ENCODE measurements at places on chromosomes 11 and 22.

DNA sequence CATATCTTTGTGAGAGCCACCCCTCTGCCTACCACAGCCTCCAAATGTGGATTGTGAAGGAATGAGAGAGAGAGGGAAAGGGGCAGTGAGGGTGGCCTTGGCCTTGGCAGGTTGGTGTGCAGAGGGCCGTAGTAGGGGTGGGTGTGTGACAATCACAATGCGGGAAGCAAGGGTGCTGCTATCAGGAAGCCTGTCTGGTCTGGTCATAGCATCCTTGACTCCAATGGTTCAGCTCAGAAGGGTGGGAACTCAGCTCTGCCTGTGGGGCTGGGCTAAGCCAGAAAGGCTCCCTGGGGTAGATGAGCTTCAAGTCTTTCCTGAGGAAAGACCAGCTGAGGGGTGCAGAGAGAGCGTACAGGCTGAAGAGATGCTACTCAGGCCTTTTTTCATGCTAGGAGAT lies 72.7 kb downstream of the RRM1 start:
- no peak for DNase-seq

DNA sequence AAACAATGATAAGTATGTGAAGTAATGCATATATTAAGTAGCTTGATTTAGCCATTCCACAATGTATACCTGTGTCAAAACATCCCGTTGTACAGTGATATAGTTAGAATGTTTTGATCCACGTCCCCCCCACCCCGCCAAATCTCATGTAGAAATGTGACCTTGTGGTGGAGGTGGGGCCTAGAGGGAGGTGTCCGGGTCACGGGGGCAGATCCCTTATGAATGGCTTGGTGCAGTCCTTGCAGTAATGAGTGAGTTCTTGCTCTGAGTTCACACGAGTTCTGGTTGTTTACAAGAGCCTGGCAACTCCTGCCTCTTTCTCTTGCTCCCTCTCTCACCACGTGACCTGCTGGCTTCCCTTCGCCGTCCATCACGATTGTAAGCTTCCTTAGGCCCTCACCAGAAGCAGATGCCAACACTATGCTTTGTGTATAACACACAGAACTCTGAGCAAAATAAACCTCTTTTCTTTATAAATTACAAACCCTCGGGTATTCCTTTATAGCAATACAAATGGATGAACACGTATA lies 41.6 kb downstream of the FANCF start:
- DNase-seq = no peak

DNA sequence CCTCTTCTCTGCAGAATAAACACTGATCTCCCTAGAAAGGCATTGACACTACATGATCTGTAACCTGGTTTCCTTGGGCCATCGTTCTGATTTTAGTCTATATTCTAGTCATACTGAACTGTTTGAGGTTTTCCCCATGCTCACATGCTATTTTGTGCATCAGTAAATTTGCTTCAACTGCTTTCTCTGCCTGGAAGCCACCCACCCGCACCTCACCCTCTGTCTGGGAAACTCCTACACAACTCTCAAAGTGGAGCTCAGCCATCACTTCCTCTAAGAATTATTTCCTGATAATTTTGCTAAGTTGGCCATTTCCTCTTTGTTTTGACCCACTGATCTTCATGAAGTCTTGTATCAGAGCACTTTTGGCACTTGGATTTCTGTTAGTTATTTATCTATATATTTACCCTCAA lies 36.1 kb downstream of the MMP20 start:
- no peak for DNase-seq

DNA sequence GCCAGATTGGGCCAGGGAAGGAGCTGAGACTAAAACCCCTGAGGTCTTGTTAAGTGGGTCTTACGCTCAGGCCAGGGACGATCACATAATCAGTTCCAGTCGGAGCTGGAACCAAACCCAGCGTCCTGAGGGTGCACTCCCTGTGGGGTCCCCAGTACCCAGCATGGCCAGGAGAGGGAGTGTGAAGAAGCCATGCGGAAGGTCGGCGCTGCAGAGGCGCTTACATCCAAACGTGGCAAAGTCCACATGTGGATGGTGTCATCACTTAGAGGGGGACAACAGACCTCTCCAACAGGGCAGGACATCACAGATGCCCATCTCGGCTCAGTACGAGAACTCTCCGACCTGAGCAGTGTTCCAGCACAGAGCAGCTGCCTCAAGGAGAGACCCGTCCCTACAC lies 8.3 kb downstream of the ATP5MGL start:
- DNase-seq = no peak

- DNase-seq = no peak
Observed at GRCh38 chr22:31350410-31350863, 4.3 kb upstream of the PATZ1 start.

DNA sequence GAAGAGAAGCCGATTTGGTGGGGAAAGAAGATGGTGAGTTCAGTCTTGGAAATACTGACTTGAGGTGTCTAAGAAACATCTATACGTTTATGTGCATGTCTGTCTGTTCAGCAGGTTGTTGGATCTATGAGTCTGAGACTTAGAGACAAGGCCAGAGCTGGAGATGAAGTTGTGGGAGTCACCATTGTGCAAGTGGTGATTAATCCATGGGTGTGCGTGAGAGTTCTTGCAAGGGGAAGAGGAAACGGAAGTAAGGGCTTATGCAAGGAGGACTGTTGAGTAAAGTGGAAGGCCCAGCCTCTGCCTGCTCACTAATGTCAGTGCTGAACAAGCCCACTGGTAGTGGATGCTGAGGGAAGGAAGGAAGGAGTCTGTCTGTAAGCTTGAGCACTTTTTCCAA lies 9.7 kb downstream of the TMEM45B start:
- DNase-seq = no peak
